ENCODE measurements at places on chromosomes 2 and 18.

DNA sequence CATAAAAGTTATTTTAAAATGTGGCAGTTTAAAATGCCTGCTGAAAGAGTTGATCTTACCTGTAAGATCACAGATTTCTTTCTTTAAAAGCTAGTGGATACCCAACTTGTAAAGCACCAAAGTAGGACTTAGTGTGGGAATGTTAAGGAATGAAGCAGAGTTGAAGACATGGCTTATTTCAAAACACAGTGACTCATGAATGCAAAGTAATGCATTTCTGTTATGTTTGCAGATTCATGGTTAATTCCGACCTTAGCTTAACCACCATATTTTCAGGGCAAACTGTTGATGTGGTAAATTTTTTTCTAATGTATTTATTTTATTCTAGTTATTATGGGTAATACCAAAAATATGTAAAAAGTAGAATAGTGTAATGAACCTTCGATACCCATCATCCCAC, 206.8 kb upstream of the FOSL2 start:
- no peak for DNase-seq

DNA sequence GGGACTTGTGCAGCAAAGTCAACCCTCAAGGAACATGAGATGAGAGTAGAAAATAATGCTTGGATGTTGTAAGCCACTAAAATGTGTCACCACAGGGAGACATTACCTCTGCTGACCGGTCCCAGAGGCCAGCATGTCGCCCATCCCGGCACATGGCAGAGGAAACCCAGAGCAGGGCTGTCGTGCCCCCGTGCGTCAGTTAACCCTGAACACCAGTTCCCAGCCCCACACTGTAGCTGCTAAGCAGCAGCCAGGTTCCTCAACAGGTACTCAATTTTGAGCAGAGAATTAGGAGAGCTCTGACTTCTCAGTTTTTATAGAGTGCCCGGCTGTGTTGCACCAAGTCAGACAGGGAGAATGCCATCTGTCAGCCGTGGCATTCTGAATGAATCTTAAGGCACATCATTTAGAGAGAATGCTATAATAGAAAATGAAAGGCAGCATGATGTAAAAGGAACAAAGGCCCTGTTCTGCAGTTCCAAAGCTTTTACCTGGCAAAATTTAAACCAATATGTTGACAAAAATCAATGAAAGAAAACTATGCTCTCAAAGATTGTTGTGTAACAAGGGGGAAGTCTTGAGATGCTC, 307.9 kb downstream of the METTL4 start:
- no peak for DNase-seq

DNA sequence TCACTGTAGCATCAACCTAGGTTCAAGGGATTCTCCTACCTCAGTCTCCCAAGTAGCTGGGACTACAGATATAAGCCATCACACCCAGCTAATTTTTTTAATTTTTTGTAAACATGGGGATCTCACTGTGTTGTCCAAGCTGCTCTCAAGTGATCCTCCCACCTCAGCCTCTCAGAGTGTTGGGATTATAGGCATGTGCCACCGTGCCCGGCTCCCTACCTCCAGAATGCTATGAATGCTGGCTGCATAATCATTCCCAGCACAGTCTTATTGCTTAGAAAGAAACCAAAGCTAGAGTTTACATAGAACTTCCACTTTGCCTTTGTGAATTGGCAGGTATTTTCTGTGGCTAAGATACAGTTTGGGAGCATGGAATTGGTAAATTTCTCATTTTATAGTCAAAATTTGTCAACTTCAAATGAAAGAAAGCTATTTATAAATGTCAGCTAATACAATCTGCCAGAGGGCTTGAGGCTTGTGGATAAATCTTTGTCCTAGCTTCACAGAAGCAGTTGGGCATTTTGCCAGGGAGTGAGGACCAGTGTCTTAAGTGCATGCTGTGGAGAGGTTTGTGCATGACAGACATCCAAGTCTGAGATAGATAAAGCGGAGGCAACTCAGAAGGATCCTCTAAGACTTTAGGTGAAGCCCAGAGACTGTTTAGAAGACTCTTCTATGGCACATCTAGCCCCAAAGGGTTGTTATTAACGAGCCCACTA, 175.4 kb downstream of the ANTXR1 start:
- no peak for DNase-seq

GRCh38 chr2:96253006-96253405, 12.8 kb downstream of the TMEM127 start:
- DNase-seq = no peak

- DNase-seq = no peak
Observed at GRCh38 chr18:13517369-13517768, 209.0 kb downstream of the FAM210A start.

- DNase-seq = no peak
Observed at GRCh38 chr2:238789317-238789806, 58.5 kb upstream of the TWIST2 start.

- no peak for DNase-seq
Observed at GRCh38 chr2:134726645-134727044, 7.8 kb upstream of the TMEM163 start.

- DNase-seq = no peak
Observed at GRCh38 chr18:22546905-22547570, 129.3 kb upstream of the CTAGE1 start.

DNA sequence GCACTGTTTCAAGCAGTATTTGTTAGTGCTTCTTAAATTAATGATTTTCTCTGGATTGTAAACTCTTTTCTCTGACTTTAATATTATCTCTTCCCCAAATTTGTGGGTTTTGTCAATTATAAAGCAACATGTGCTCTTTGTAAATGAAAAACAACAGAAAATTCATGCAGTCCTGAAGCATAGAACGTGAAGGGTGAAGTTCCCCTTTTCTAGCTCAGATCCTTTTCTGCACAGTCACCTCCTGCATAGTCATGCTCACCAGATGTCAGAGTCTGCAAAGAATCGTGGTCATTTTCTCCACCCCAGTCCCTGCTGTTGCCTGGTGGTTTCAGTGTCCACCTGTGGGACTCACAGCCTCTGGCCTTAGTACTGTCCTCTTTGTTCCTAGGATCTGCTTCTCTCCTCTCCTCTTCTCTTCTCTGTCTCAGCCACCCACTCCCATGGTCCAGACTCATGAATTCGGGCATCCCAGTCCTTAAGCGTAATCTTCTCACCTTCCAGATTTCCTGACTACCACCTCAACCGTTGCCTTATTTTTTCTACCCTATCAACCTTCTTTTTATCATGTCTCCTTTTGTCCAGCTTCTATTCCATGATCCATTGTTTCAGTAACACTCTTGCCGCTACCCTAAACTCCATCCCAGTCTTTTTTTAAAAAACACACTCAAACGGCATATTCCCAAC, 229.1 kb downstream of the RTP5 start:
- no peak for DNase-seq

DNA sequence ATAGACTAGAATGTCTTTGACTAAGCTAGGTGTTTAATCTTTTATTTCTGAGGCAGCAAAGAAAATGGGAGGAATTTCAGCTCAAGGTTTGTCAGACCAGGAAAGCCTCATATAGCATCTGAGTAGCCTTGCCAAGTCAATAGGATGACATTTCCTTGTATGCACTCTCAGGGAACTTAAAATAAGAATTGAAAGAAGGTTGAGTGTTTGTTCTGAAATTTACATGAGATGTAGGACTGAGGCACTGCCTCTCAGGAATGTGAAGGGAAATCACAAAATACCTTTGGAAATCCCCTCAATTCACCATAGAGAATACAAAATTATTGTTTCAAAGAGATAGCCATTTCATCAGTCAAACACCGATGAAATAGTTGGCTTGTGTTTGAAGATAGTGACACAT, 392.0 kb upstream of the NRP2 start:
- DNase-seq = no peak

GRCh38 chr18:7859122-7859521, 292.0 kb downstream of the PTPRM start:
- no peak for DNase-seq

DNA sequence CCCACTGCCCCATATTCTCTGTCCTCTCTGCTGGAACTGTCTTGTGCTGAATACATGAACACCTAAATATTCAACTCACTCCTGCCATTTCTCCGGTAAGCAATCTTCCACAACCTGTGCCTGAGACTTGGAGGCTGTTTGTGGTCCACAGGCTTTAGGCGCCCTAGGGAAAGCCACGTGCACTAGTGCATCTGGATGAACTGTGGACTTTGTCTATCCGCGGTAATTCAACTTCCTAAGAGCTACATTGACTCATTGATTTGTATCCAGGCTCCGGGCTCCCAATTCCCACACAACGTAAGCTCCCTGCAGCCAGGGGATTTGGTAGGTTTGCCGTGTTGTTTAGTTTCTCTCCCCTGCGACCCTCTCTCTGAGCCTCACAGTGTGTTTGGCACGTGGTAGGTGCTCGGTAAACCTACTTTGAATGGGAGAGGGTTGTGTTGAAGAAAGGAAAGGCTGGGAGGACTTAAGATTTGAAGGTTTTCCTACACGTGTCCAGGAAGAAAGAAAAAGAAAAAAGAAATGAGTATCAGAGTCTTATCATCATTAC, 718.2 kb downstream of the DPP10 start:
- DNase-seq = no peak

DNA sequence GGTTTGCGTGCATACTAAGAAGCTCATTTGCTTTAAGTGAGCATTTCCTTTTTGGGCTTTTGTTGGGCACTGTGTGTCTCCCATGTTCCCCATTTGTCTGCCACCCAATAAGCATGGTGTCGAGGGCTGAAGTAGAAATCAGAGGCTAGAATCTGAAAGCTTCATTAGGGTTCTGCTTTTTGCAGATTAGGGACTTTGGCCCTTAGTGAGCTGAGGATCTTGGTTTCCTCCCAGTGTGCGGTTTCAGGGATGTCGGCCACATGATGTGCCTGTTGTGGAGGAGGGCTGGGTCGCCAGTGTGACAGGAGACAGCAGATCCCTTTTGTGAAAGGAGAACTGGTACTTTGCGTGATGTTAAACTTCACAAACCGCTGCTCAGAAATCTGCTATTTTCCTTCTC, 41.1 kb downstream of the PLEKHB2 start:
- no peak for DNase-seq

- no peak for DNase-seq
Observed at GRCh38 chr2:8154270-8154669, 527.6 kb upstream of the ID2 start.

- no peak for DNase-seq
Observed at GRCh38 chr2:152421521-152422370, 86.8 kb downstream of the FMNL2 start.

DNA sequence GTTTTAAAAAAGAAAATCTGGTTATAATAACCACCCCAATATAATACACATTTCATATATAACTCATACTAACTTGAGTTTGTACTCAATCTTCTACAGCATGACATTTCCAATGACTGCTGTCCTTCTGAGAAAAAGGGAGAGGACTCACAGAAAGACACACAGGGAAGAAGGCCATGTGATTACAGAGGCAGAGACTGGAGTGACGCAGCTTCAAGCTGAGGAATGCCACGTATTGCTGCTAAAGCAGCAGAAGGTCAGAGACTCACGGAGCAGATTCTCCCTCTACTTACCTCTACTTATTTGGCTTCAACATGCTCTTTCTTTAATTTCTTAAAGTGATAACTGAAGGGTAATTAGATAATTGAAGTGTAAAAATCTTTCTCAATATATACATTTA, 753.5 kb upstream of the PKDCC start:
- no peak for DNase-seq

DNA sequence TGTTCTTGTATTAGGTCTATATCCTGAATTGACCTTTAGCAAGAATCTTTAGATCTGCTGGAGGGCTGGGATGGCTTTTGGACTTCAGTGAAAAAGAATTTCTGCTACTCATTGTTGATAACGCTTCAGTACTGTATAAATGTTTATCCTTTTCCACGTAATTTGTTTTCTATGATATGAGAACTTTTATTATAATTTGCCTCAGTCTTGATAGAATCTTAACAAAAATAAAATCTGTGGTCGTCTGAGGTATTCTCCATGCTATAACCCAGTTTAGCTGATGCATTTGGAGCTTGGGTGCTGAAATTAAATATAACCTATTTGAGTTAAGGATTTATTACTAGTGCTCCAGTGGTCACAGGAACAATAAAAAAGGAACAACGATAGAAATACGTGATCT, 71.1 kb downstream of the ACTR3 start:
- DNase-seq = no peak

- DNase-seq = no peak
Observed at GRCh38 chr2:219658196-219658846, 30.9 kb downstream of the SLC4A3 start.

DNA sequence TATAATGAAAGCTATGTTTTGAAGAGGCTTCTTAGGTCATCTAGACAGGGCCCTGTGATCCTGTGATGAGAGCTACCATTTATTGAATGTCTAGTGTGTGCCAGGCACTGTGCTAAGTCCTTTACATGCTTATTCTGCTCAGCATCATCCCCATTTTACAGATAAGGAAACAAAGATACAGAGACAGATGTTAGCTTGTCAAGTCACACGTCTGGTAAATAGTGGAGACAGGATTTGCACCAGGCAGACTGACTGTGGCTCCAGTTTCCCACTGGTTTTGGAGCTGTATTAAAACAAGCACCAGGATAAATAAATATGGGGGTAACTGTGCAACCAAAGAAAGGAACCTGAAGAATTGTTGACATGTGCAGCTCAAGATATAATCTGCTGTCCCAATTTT, 19.2 kb upstream of the EML6 start:
- no peak for DNase-seq

DNA sequence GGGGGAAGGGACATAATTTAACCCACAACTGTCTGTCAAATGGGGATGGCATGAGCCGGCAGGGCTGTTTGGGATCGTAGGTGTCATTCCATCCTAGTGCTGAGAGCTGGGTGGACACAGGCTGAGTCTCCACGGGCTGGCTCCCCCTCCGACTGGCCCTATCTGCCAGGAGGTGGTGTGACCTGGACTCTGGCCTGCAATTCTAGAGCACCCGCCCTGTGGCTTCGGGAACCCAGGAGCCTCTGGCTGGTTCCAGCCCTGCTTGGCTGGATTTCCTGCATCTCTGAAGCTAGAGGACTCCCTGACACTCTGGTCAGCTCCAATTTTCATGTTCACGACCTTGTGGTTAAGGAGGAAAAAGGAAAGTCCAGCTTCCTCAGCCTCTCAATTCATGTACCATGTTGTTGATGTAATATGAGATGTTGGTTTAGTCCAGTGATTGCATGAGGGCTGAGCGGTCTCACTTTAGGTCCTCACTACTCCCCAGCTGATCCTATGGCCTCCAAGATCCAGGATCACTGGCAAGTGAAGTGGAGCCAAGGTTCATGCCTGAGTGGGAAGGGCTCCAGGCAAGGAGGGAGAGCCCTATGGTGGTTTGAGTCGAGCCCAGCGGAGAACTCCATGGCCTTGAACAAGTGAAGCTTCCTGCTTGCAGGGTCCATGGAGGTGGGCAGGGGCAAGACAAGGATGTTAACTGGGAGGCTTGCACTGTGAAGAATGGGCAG, 169.1 kb downstream of the NDUFA10 start:
- DNase-seq = no peak

- DNase-seq = no peak
Observed at GRCh38 chr2:100812116-100812515, 7.8 kb upstream of the NPAS2 start.

GRCh38 chr2:215601990-215602721, 166.3 kb upstream of the FN1 start:
- no peak for DNase-seq

DNA sequence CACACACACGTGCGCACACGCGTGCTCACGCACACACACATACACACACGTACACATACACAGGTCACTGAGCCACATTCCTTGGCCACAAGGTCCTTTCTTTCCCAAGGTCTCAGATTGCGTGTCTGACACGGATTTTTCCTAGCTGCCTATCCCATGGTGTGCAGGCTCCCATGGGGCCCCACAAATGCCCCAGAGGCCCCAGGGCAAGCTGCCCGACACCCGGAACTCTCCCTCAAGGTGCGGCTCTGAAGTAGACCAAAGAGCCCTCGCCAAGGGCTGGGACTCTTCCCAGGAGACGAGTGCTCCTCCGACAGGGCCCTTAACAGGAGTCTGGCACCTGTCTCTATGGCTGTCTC, 46.7 kb downstream of the SDC1 start:
- DNase-seq = no peak

- DNase-seq = no peak
Observed at GRCh38 chr2:222336442-222336841, 37.6 kb upstream of the PAX3 start.
